NCI-H187 treated with DMSO at 0.1 percent for 48 hours (cell line): ENCODE measurements at places on chromosomes 1 and 21.

DNA sequence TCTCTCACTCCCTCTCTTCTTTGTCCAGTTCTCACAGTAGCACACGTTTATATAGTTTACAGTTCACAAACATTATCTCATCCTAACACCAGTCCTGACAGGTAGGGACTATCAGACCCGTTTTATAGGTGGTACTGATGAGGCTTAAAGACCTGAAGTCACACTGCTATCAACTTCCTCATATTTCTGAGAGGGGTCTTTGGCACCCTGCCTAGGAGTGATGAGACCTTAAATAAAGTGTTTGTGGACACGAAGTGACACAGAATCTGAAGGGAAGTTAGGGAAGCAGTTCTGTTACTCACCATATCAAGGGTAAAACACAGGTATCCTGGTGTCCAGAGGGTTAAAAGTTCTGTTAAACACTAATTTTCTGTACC is 590 bp upstream of the TACSTD2 start:
- no peak for DNase-seq

DNA sequence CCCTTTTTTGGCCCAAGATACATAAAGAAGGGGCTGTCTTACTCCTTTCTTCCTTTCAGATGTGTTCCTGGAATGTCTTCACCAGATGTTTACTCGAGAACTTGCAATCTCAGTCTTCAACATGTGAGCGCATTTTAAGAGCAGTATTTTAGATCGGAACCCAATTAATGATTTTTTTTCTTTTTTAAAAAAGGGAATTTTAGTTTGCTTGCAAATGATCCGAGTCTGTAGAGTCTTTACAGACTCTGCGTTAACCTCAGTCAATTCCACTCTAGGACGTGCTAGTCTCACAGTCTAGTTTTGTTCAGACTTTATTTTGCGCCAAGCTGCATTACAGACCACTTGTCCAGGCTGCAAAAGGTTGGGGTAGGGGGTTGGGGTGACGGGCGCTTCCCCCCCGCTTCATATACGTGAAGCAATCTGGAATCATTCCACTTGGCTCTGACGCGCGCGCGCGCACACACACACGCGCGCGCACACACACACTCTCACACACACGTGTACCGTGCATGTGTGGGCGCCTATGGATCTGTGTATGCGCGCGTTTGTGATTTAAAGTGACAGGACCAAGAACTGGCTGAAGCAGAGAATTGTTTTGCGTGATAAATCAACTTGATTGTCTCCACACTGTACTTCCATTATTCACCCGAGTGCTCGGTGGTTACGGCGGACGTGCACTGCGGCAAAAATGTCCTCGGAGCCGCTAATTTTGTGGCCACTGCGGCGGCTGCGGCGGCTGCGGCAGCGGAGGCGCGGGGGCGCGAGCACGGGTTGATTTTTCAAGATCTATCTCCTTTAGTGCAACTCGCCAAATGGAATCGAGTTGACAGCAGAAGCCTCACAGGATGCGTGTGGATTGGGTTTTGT is 25.6 kb upstream of the NFIA start:
- peak; percentile 20 for DNase-seq

GRCh38 chr1:156103521-156103947 is 11.0 kb upstream of the LMNA start:
- no peak for DNase-seq

DNA sequence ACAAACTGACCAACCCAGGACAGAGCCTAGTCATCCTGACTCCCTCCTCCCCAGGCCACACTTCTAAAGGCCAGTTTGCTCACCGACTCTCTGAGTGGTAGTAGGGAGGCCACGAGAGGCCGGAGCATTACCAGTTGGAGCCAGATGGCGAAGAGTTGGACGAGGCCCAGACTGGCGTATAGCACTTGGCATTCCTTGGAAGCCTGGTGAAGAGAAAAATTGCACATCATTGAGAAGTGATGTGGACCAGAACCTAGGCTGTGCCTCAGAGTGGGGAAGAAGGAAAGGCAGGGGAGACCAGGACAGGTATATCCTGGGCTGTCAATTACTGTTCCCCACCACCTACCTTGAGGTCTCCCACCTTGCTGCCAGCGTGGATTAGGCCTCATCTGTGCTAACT is 12.2 kb downstream of the PABPC4 start:
- DNase-seq: no peak

- no peak for DNase-seq
These were observed 1.4 kb upstream of the SPATA1 start for GRCh38 chr1:84504580-84505492.

DNA sequence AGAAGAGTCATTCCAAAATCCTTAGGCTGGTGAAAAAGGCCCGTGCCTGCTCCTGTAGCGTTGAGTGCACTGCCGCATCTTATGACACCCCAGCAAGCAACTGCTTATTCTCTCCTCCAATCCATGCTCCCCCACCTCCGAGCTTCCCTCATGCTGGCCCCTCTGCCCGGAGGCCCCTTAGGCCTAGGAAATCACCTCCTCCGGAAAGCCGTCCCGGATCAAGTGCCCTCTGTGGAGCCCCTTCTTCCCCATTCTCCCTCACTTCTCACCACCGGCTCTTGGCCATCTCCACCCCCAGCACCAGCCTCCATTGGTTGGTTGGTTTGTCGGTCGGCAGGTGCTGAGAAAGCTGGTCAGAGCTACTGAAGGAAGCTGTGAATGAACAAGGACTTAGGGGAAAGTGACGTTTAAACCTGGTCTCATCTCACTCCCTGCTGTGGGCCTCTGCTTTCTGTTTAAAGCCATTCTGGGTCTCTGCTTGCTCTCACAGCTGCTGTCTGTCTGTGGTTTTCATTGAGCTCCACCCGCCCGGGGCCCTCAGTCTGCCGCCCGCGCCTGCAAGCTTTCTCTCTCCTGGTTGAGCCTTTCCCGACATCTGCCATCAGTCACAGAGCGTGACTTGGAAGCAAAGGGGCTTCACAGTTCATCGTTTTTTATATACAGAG is 122.2 kb downstream of the KCNN3 start:
- DNase-seq: peak; percentile 93

GRCh38 chr1:185972096-185972850 is 238.1 kb downstream of the HMCN1 start:
- DNase-seq: no peak

- no peak for DNase-seq
These were observed 38.3 kb upstream of the NRDC start for GRCh38 chr1:51916587-51917405.

DNA sequence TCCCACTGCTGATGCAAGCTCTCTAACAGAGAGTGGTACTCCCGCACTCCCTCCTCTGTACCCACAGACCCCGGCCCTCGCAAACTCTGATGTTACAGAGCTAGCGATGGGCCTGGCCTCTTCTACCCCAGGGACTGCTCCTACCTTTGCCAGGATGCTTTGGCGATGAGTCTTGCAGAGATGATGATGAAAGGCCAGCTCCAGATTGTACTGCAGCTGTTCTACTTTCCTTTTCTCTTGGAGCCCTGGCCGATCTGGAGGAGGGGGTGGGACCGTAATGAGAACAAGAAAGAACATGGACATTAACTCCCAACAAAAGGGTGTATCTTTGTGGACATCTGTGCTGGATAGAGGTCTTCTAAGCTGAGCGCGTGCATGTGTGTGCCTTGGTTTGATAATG is 6.0 kb upstream of the LINGO4 start:
- no peak for DNase-seq

- DNase-seq: no peak
These were observed 103.5 kb upstream of the RAB3GAP2 start for GRCh38 chr1:220375715-220376114.

DNA sequence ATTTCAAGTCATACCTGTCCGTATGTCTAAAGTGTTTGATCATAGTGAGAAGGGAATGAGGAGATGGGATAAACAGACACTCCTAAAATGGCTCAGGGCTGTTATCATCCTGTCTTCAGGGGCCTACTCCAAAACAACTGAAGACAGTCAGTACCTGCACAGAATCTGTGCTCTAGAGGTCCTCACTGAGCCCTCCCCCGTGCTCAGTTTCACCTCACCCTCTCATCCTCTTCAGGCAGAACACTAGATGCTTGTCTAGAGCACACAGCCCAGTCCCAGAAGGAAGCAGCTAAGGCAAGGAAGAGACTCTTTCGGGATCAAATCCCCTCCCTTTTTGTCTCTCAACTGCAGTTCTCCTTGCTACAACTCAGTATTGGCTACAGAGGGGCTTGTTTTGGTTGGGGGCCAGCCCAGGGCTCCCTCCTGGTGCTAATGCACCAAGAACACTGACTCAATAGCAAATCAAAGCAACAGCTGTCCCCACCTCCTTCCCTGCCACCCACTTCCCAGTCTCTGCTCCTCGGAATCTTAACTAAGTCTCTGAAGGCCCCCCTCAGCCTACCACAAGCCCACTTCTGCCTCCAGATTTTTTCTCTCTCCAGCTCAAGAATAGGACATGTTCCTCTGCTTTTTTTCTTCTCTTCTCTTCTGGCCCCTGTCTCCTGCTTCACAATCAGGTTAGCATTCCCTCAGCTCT is 10.1 kb downstream of the CADM3 start:
- no peak for DNase-seq

- DNase-seq: no peak
These were observed 20.4 kb downstream of the MT1HL1 start for GRCh38 chr1:236983818-236984217.

DNA sequence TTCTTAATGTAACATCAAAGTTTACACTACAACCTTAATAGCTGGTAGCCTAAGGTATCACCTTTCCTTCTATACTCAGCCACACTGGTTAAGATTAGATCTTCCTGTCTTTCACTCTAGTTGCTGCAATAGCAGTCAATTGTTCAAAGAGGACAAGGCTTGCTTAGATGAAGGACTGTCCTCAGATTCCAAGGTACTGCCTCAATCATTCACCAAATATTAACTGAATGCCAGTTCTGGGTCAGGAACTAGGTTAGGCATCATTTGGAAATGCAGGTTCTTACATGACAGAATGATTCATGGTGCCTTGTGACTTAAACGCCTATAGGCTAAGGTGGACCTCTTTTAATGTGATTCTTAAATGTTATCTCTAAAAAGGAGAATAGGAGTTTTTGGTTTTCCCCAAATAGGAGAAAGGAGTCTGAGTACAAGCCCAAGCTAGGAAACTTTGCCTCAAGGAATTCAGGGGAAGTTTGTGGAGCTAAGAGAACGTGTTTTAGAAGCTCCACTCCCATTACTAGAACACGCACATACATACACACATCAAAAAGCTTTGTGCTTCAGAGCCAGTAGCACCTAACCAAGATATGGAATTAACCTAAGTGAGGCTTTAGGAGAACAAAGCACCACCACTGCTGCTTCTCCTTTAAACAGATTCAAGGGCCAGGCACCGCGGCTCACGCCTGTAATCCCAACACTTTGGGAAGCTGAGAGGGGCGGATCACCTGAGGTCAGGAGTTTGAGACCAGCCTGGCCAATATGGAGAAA is 8.5 kb upstream of the WDR47 start:
- DNase-seq: no peak

- DNase-seq: no peak
These were observed 303.8 kb downstream of the NPHP4 start for GRCh38 chr1:5688081-5689077.

GRCh38 chr1:30745834-30746208 is 11.8 kb downstream of the LAPTM5 start:
- DNase-seq: no peak

- DNase-seq: no peak
These were observed 654 bp upstream of the ARHGEF2 start for GRCh38 chr1:155978973-155979429.

- no peak for DNase-seq
These were observed 15.1 kb downstream of the ERRFI1 start for GRCh38 chr1:8011016-8011415.

GRCh38 chr1:6603915-6604558 is 1.4 kb upstream of the KLHL21 start:
- no peak for DNase-seq

DNA sequence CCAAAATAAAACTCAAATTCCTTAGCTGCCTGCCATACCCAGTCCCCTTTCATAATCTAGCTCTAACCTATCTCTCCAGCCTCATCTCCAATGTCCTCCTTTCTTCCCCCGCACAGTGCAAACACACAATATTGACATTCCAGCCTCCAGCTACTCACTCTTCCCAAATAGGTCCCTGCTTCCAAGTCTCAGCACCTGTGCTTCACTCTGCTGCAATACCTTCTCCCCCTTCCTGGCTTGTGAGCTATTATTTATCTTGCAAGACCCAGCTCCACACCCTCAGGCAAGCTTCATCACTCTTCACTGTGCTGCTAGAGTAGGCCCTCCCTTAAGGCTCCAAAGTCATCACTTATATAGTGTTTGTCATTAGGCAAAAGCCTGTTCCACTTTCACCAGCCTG is 9.7 kb downstream of the PLPP3 start:
- DNase-seq: no peak

DNA sequence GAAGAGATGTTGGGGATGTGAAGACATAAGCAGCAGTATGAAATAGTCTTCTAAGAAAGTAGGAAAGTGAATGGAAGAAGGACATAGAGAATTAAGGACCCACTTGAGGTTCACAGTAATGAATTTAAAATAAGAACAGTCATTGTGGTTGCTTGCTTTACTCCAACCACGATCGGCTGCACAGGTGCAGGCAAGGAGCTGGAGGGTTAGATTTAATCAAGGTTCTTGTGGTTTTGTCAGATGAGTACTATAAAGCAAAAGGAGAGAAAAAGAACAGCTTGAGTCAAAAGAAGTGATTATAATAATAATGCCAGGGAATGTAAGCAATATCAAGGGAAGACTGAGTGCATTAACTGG is 46.1 kb upstream of the RBM34 start:
- no peak for DNase-seq

GRCh38 chr1:20008391-20008841 is 29.0 kb upstream of the PLA2G2A start:
- no peak for DNase-seq

GRCh38 chr1:11882814-11883538 is 24.2 kb upstream of the NPPB start:
- no peak for DNase-seq

- DNase-seq: no peak
These were observed 4.1 kb upstream of the TTLL10 start for GRCh38 chr1:1169429-1170214.

DNA sequence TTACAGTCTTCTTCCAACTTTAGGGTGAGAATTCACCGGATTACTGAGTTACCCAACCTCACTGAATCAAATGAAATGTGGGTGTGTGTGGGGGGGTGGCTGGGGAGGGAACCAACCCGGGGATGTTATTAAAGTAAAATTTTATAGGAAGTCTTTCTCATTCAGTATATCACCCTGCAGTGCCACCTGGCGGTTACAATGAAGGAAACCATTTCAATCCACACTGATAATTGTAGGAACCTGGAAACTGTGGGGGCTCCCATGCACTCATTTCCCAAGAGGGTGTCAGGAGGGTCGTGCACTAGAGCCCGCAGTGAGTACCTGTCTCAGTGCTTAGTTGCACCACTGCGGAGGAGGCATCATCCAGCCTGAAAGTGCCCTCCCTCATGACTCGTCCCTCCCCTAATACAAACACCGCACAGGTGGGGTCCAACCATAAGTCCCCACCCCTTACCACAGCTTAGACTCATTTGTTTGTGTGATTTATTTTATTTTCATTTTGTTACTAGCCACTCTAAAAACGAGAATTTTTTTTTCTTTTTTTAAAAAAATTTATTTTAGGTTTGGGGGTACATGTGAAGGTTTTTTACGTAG is 29.1 kb upstream of the IGSF5 start:
- no peak for DNase-seq

- no peak for DNase-seq
These were observed 19.8 kb downstream of the ZBTB17 start for GRCh38 chr1:15956150-15956549.

- no peak for DNase-seq
These were observed 89.4 kb upstream of the IPO9 start for GRCh38 chr1:201739492-201740085.

- no peak for DNase-seq
These were observed 45.3 kb downstream of the HSF2BP start for GRCh38 chr21:43613755-43614638.

- no peak for DNase-seq
These were observed 17.2 kb downstream of the KRTAP10-1 start for GRCh38 chr21:44522753-44523204.
